ENCODE measurements at places on chromosomes 5 and 9.

- DNase-seq, result no peak
Measured at GRCh38 chr9:14538526-14538925, 154.7 kb downstream of the ZDHHC21 start.

DNA sequence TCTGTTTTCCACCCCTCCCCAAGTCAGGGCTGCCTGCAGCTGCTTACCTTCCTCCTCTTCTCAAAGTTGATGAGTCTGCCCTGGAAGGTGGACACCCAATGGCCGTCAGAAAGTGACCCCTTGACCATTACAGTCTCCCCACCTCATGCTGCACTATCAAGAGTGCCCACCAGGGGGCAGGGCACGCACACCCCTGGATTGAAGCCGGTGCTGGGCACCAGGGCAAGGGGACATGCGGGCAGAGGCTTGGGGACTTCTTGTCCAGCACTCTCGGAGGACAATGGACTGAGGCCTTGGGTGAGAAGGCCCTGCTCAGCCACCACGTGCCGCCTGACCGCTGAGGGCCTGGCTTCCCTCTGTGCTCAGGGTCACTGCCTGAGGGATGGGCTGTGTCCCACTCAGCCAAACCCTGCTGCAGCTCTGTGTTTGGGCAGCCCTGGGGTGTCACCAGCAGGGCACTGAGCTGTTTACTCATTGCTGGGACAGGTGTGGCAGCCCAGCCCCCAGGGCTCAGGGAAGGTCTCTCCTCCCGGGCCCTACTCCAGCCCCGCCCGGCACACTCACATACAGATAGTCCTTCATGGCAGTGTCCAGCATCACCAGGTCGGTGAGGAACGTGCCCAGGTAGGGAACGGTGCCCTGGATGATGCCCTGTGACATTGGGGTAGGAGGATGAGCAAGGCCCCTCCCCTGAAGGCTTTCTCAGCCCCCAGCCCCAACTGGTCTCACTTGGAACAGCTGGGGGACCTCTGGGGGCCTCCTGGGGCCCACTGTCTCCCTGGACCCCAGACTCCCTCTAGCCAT lies 17.7 kb downstream of the RALGDS start:
- no peak for DNase-seq

- no peak for DNase-seq
Measured at GRCh38 chr9:130078547-130078946, 24.8 kb downstream of the GPR107 start.

GRCh38 chr5:88021141-88021540 lies 247.5 kb downstream of the TMEM161B start:
- no peak for DNase-seq

DNA sequence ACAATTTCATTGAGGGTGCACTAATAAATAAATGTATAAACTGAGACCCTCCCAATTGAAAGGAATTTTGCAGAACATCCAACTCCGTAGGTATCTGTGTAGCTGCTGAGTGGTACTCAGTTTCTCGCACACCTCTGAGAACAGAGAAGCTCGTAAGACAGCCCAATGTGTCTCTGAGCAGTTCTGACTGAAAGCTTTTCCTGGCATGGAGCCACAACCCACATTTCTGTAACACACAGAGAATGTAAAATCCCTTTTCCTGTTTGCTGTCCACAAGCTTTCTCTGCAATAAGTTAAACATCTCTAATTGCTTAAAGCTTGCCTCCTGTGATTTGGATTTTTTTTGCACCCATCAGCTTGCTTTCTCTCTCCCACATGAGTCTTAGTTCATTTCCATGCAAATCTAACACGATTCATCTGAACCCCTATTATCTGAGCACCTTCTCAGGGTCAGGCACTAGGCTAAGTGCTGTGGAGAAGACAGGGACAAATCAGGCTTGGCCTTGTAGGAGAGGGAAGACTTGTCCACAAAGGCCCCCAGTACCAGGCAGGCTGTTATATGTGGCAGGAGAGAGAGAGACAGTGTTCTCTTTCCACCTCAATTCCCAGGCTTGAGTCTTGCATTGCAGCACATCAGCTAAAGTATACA lies 44.2 kb upstream of the COL15A1 start:
- peak; percentile 64 for DNase-seq

DNA sequence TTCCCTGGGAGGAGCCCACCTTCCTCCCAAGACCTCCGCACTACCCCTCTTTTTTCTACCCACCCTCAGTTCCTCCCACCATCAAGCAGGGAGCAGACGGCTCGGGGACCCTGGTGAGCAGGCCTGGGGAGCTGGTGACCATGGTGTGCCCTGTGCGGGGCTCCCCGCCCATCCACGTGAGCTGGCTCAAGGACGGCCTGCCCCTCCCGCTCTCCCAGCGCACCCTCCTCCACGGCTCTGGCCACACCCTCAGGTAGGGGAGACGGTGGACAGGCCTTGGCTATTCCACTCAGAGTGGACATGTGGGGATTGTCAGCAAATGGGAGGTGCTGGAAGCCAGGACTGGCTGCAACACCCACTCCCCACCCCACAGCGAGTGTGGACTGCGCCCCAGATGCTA lies 52.9 kb upstream of the ASS1 start:
- no peak for DNase-seq
